ENCODE measurements at places on chromosomes 5 and 9.

GRCh38 chr9:125750627-125751011 is 3.4 kb downstream of the PBX3 start:
- DNase-seq, result no peak

DNA sequence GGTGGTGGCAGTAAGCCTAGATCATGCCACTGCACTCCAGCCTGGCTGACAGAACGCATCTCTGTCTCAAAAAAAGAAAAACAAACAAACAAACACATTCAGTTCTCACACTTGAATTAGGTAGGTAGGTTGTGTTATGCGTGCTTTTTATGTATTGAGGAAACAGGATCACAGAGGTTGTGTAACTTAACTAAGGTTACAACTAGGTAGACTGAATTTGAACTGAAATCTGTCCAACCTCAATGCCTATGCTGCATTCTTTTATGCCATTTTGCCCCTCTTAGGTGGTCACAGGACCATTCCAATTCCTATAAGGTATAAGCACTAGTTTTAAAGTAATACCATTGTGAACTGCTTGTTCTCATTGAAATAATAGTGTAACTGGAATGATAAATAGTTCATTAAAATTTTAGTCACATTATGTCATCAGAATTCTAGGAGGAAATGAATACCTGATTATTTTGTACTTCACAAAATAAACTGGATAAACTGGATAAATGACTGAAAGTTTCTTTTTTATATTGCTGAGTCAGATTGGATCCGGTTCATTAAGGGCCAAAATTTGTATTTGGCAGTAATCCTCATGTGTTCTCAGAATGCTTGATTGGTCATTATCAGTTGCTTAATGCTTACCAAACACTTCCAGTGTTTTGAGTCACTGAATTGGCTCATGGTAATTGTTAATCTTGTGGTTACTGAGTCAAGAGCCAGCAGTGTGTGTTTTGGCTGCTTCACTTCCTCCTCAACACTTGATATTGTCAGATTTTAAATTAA is 7.1 kb downstream of the UBAP1 start:
- no peak for DNase-seq

GRCh38 chr5:172664018-172664417 is 23.0 kb downstream of the NEURL1B start:
- DNase-seq, result no peak

- no peak for DNase-seq
Measured at GRCh38 chr5:92206681-92207080, 823.6 kb upstream of the ARRDC3 start.

DNA sequence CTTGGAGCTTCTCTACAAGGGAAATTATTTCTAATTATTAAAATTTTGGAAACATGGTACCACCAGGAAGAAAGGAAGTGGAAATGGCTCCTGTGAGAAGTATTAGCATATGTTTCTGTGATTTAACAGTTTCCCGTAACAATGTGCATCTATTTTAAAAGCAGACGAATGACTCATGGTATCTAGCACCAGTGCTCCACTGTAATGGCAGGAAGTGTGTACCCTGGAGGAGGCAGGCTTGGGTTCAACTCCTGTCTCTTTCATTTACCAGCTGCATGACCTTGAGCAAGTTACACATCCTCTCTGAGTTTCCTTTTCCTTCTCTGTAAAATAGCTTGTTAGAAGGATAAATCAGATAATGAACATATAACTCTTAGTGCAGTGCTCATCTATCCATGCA is 41.0 kb upstream of the ANGPTL2 start:
- DNase-seq, result no peak

GRCh38 chr5:142637871-142638270 is 48.0 kb downstream of the FGF1 start:
- no peak for DNase-seq

- DNase-seq, result no peak
Measured at GRCh38 chr9:89591274-89592212, 13.3 kb upstream of the GADD45G start.

DNA sequence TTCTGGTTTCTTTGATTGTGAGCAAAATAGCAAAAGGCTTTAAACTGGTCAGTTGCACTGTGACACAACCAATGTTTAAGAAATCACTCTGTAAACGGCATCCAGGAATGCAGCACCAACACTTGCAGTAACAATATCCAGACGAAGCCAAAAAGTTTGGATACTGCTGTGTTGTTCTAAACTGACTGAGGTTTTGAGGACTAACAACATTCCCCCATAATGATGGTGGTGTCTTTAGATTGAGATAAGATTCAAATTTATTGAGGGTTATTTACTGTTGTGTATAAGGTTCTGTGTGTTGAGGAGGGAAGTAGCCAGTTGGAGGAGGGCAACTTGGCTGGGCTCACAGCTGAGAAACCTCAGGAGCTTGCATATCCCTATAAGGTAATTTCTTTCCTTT is 353.6 kb downstream of the BNC2 start:
- DNase-seq, result no peak

DNA sequence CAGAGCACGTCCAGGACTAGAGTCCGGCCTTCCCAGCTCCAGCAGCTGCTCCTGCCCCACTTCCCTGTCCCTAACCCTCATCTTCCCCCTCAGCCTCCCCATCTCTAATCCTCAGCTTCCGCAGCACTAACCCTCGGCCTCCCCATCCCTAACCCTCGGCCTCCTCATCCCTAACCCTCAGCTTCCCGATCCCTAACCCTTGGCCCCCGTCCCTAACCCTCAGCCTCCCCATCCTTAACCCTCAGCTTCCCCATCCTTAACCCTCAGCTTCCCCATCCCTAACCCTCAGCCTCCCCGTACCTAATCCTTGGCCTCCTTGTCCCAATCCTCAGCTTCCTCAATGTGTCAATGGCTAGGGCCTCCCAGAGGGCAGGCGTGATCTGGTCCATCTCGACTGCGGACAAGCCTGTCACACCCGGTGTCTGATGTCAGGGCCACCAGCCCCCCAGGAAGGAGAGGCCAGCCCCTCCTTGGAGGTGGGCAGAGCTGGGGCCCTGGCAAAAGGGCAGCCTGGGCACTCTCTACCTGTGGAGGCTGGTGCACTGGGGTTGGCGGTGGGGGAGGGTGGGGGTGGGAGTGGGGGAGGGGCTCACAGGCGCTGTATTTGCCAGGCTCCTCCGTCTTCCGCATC is 1.4 kb downstream of the OBP2B start:
- DNase-seq, result no peak

DNA sequence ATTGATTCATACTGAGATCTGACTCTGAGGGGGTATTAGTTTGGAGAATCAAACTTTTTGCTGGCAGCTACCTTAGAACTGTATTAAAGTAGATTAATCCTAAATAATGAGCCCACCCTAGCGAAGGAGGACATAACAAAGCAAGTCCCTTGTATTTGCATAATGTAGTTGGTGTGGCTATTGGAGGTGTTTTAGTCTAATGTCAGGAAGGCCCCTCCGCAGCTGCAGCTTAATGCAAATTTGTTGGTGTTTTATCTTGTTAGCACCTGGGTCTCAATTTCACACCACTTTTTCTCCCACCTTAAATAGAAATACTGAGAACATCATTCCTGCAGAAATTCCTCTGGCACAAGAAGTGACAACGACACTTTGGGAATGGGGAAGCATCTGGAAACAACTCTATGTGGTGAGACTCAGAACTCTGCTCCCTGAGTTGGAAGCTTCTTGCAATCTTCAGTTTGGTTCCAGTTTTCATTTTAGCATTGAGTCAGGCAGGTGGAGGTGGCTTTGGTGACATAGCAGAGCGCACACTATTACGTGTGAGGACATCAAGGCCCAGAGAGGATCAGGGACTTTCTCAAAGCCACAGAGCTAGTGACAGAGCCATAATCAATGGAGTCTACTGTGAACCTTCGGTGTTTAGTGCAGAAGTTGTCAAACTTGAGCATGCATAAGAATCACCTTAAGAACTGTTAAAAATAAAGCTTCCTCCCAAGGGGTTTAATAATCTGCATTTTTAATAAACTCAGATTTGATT is 33.9 kb downstream of the DOCK2 start:
- DNase-seq, result no peak

GRCh38 chr5:30108051-30108450 is 1085.4 kb upstream of the CDH6 start:
- DNase-seq, result no peak

DNA sequence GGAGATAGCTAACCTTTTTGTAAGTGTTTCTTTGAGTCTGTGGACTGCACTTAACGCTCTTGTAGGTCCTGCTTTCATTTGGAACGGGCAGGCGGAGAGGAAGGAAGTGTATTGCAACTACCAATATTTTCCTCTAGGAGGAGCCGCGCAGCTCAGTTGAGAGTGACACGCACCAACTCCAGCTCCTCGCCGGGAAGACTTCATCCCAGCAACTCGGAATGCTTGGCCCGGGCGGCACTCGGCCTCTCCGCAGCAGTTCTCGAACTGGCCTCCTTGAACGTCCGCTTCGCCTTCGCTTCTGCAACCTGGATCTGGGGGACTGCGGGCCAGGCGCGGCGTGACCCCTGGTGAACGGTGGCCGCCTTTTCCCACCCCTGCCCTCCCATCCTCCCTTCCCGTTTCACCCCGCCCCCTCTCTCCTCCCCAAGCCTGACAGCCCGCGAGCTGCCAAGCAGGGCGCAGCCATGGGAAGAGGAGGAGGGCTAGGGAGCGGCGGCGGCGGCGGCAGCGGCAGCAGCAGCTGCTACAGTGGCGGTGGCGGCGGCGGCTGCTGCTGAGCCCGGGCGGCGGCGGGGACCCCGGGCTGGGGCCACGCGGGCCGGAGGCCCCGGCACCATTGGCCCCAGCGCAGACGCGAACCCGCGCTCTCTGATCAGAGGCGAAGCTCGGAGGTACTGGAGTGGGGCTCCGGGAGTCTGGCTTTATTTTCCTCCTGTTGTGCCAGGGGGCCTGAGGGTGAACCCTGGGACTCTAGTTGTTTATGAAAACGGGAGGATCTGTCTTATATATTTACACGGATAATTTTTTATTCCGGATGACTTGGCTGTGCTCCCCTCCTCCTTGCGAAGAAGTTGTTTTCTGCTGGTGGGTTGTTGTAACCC is at the start of gene GHR:
Gene GHR, plus strand, starts transcription at position 155 of the 881 bp plus-strand sequence. CDS start 142,436 bp downstream, outside the sequence.
- DNase-seq, result no peak

- no peak for DNase-seq
Measured at GRCh38 chr9:95605101-95605500, 88.3 kb upstream of the PTCH1 start.

GRCh38 chr5:10673407-10673806 is 87.6 kb downstream of the DAP start:
- DNase-seq, result no peak

GRCh38 chr5:80346055-80346454 is 26.3 kb downstream of the SPZ1 start:
- DNase-seq, result no peak

DNA sequence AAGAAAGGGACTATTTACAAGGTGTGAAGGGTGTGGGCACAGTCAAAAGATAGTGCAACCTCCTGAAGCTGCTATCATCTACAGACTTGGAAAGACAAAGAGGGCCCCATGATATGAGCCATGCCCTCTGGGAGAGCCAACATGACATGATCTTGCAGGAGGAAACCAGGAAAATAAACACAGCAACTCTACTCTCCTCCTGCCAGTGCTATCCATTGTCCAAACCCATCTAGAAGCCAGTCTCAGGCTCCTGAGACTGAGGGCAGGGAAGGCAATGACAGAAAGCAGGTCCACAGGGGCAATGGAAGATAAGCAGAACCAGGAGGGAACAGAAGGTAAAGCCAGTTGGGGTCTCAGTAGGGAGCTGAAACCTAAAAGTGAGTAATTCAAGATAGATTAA is 37.1 kb downstream of the PLPP1 start:
- DNase-seq, result no peak

DNA sequence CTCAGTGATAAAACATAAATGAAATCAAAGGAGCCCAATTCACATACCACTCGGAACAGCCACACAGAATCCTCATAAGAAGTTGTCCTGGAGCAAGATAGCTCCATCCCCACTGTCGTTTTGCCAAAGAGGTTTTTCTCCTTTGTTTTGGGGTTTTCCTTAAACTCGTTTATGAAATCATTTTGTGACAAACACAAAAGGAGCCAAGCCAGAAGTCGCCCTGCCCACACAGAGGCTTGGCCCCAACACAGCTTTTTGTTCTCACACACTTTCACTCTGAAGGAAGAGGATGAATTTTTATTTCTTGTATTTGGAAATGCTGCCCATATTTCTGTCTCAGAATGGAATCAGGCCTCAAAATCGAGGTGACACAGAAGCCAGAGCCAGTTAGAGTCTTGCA is 113.4 kb downstream of the HSD17B3 start:
- DNase-seq, result no peak

DNA sequence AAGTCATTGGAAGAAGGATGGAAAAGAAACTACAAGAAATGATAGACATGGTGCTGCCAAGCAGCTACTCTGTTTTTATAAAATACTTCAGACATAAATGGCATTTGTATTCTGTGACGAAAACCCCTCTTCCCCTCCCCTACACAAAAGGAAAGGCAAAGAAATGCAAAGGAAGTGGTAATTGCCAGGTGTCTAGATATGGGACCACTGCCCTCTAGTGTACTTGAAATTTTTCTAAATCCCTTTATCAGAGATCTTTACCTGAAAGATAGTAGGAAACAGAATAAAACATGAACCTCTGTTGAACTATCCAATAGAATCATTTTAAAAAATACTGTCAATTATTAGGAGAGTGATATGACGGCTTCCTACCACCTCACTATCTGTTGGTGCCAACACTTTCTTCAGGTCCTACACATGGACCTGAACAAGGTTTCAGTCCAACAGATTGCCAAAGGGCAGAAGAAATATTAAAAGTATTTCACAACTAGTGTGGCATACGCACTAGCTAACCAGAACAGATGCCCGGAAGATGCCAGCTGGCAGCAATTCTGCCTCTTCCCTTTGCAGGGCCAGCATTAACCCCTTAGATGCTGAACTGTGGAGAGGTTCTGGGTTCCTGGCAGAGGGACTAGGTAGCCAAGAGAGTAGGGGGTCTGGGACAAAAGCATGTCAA is 104.1 kb downstream of the TSSK1B start:
- DNase-seq, result no peak
